ENCODE measurements at places on chromosomes 4 and X. TPM values are rescaled to one million over a fixed set of nuclear protein-coding genes. Genes with fewer than 3 reads are reported as not detected.

DNA sequence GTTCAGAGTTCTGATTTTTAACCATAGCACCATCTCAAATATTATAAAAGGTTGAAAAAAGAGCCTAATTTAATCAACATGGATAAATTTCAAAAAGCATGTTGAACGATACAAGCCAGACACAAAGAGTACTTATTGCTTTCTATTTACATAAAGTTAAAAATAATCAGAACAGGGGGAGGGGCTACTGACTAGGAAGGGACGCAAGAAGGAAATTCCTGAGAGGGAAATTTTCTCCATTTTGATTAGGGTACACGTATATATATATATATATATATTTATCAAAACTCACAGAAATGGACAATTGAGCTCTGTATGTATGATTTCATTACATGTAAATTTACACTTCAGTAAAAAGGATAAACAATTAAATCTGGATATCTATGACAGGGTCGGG lies 482 bp upstream of the MBTPS2 start:
- no peak for DNase-seq

- DNase-seq = no peak
Observed at GRCh38 chrX:70386235-70386634, 36.9 kb upstream of the GDPD2 start.

DNA sequence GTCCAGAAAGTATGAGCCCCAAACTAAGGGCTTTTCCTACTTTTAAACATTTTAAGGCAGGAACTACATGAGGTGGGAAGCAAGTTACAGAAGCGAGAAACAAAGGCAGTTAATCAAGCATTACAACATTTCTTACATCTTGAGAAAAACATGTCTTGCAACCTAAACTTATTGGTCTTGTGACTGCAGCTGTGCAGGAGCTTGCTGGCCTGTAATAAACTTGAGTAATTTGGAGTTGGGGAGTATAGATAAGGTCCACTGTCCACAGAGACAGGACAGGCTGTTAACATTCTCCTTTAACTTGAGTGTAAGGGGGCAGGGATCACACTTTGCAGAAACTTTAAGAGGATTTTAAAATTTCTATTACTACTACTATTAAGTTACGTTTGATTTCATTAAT lies 2.7 kb upstream of the UGT8 start:
- DNase-seq = no peak

DNA sequence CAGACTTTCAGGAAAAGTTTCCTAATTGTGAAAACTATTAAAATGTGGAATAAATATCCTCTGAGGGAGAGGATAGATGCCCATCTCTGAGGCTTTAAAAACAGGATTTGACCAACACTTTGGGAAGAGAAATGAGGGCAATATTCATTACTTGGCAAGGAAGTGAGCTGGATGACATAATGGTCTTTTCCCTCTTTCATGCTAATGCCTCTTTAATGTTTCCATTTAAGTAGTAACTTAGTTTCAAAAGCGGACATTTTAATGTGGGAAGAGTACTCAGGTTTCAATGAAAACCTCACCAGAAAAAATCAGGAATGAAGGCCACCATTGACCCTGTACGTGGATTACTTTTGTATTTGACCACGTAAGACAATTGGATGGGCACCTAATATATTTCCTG lies 503.3 kb downstream of the ANKRD50 start:
- no peak for DNase-seq

DNA sequence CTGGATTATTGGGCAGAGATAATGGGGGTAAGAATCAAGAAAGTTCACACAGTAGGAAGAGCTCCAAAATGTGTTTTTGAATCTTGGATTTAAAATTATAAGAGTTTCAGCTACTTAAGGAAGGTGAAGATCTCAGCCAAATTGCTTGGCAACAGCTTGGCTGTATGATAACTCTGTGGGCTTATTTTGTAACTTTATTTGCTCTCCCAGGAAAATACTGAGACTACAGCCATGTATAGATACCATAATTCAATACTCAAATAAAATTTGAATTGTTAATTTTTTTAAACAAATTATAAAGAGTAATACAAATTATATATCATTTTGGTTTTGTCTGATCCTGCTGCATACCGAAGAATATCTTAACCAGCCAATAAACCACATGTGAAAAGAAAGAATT lies 129.5 kb upstream of the INPP4B start:
- no peak for DNase-seq

EVC gene
- 37.0 TPM for total RNA-seq

DNA sequence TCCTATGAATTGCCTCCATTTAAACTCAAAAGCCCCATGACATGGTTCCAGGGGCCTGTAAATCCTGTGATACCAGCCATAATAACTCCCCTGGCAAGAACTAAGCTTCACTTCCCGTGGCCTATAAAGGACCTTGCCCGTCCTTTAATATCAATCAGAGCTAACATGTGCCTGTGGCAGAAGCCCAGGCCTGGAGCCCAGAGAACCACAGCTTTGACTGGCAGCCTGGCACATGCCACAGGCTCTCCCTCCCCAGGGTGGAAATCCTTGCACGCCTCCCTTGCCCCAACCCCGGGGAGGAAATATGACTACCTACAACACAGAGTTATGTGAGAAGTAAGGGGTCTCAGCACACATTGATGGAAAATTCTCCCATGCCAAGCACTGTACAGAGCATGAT lies 287.4 kb downstream of the RAB28 start:
- DNase-seq = no peak

Data from HFFc6 (cell line).